EH (cell line): ENCODE measurements at places on chromosomes 6 and 20.
A peak's percentile ranks its signal among the peaks of the same experiment; 100 is the strongest.

GRCh38 chr6:81748994-81749393 lies 3.5 kb downstream of the TENT5A start:
- DNase-seq: peak; percentile 55

DNA sequence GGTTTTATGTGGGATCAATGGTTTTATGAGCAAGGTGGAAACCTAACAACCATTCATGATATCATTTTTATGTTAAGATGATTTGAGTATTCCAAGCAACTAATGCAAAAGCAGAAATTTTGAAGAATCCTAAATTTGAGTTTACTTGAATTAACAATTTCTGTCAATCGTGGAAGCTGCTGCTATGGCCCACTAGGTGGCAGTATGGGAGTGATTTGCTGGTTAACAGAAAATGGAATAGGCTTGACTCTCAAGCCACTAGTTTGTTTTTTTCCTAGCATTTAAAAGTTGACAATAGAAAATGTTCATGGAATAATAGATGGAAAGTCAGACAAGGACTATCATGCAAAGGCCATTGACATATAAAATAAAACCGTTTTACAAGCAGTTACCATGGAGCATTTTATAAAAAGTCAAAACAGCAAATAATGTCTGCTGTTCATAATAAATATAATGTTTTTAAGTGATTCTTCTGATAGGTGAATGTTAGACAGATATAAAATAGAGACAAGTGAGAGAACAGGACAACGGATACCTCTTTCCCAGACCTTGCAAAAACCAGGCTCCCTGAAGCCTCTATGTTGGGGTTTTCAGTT lies 43.0 kb upstream of the TMEM200A start:
- DNase-seq: peak; percentile 73

DNA sequence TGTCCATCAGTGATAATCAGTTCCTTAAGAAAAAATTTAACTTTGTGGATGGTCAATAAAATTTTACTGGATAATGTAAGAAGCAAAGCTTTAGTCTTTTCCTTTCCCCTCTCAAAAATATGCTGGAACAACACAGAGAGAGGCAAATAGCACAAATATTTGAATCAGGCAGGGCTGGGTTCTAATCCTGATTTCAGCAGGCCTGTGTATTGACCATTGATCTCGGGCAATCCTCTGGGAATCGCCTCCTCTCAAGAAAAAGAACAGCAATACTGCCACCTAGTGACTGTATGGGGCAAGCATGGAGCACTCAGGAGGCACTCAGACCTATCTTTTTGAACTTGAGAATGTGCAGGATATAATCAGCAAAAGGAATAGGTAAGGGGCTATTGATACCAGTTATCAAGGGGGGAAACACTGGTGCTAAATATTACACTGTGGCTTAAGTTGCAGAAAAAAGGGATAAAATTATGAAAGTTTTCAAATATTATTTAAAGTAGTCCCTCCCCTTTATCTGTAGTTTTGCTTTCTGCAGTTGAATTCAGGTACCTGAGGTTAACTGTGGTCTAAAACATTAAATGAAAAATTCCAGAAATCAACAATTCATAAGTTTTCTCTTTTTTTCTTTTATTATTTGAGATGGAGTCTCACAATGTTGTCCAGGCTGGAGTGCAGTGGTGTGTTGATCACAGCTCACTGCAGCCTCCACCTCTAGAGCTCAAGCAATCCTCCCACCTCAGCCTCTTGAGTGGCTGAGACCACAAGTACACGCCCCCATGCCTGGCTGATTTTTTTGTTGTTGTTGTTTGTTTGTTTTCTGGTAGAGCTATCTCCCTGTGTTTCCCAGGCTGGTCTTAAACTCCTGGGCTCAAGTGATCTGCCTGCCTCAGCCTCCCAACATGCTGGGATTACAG lies 91.8 kb upstream of the NHSL1 start:
- peak; percentile 76 for DNase-seq

DNA sequence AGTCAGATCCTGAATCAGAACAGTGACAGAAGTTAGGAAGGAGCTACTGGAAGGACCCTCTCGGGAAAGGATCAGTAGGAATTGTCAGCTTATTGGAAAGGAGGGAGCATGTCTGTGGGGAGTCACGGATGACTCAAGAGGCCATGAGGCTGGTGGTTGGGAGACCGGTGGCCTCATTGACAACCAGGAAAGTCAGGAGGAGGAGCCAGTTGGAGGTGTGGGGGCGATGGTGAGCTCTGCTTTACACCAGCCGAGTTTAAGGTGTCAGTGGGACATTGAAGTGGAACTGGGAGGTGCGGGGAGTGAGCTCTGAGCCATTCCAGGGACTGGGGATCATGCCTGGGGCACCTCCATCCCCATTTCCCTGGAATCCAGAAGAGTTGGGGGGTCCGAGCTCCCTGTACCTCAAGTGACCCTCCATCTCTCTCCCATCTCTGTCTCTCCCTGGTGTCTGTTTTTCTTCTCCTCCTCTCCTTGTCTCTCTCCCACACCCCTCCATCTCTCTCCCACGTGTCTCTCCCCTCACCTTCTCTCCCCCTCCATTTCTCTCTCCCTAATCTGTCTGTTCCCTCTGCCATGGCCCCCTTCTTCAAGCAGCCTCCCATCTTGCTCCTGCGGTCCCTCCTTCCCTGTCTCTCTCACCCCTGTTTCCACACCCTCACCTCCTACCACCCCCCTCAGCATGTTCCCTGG lies 14.3 kb upstream of the ZBTB9 start:
- no peak for DNase-seq

- no peak for DNase-seq
Observed at GRCh38 chr6:103183831-103184411, 1675.8 kb downstream of the HACE1 start.

GRCh38 chr20:24649787-24650490 lies 180.5 kb downstream of the SYNDIG1 start:
- peak; percentile 91 for DNase-seq

GRCh38 chr20:36109251-36109947 lies 45.1 kb upstream of the EPB41L1 start:
- peak; percentile 28 for DNase-seq

- DNase-seq: no peak
Observed at GRCh38 chr20:59571151-59571550, 33.2 kb upstream of the PHACTR3 start.

- no peak for DNase-seq
Observed at GRCh38 chr20:54366669-54367344, 108.6 kb upstream of the DOK5 start.

DNA sequence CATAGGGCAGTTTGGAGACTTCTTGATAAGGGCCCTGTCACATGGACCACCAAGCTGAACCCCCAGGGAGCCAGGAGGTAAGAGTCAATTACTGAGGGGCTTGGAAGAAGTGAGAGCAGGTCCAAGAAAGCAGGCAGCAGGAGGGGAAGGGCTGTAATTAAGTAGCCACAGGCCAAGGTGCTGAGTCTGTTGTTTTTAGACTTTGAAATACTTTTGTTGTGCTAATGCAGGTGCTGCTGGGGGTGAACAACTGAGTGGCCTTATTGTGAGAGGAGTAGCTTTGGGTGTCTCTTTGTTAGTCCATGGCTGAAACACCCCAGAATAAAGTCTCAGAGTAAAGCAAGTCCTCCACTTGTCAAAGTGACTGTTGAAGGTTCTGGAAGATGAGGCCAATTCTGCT lies 267.0 kb upstream of the SUPT3H start:
- DNase-seq: no peak

DNA sequence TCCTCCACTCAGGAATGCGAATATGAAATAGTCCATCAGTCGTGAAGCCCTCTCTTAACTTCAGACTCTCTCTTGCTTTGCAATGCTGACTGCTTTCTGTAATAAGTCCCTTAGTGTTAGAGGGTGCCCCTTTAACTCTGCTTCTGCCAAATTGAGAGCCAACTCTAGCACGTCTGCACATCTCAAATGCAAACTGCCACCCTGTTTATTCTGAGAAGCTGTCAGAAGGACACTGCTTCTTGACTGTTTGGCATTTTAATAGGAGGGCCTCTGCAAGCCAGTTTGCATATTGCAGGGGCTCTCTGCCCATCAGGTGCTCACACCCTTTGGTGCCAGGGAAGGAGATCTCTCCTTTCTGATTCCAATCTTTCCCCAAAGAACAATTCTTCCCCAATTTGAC lies 589.8 kb upstream of the CDH4 start:
- DNase-seq: no peak

DNA sequence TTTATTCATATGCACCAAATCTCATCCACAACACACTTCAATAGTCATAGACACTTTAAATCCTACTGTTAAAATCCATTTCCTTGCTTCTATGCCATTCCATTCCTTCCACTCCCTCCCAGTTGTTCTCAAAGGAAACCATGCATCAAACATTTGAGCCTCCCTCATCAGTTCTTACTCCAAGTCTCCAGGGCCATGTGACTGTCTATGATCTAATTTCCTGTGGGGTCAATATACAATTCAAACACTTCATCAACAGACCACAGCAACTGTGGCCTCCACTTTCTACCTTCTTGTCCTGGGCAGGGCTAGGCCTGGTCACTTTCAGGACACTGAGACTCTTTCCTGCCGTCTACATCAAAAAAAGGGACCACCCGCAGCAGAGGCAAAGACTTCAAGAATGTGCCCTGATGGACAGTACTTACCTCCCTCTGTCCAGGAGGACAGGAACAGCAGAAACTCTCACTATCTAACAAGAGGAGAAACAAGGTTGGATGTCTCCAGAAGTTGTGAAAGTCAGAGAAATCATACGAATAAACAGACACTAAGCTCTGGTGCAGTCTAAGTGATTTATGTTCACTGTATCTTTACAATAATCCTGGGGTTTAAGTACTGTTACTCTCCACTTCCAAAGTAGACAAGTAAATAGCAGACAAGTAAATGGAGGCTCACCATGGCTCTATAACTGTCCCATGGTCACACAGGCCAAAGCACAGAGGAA lies 160.2 kb downstream of the QRSL1 start:
- DNase-seq: no peak

DNA sequence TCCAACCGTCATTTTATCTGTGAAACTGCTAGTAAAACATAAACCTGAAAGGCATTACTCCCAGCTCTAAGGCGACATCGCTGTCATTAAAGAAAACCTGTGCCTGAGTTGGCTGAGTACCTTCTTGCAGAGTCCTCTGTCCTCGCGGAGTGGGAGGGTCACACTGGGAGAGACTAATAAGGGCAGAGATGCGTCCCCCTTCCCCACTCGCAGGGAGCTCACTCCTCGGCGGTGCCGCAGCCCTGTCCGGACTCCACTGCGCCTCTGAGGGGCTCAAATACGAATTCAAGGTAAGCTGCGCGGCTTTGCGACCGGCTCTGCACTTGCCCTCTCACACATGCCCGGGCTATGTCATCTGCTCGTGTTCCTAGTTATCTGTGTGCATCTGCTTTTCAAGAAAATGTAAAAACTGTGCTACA lies at the start of gene COL19A1:
Gene COL19A1 (plus strand): TSS at position 206 of the 419 bp plus-strand sequence. CDS start 13,012 bp downstream, outside the sequence.
- DNase-seq: no peak

DNA sequence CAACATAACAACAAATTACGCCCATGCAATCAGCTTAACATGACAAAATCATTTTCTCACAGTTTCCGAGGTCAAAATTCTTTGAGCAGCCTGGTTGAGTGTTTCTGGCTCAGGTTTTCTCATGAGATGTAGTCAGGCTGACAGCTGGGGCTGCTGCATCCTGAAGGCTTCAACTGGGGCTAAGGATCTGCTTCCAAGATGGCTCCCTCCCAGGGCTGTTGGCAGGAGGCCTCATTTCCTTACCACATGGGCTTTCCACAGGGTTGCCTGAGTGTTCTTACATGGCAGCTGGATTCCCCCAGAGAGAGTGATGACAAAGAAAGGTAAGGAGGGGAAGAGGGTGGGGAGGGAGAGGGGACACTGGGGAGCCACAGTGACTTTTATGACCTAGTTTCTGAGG lies 63.1 kb upstream of the NNAT start:
- DNase-seq: no peak

DNA sequence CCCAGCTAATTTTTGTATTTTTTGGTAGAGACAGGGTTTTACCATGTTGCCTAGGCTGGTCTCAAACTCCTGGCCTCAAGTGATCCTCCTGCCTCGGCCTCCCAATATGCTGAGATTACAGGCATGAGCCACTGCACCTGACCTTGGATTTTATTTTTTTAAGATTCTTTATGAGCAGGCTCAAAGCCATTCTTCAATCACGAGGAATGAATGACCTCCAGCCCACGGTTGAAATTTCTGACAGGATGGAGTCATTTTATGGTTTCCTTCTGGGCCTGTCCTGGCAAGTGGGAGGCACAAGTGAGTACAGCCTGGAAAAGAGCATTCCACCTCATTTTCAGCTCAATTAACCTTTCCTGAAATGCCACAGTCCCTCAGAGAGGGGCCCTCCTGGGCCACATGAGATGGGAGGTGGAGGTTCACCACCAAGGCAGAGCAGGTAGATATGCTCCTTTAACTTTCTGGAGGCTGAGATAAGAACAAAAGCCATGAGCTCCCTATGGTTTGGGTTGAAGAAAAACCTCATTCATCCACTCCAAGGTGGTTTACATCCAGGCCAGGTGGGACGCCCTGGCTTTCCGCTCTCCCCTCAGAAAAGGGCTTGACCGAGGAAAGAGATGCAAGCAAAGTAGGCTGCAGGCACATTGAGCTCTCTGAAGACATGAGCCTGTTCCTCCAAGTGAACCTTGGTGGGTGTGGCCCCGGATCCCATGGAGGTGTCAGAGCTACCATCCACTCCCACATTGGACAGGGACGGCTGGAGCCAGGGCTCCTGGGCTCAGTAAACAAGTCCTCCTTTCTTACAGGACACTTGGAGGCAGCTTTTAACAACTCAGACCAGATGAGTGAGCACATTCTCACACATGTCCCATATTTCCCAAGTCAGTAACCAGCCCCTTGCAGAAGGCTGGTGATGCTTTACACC lies 208.5 kb upstream of the SSTR4 start:
- no peak for DNase-seq

DNA sequence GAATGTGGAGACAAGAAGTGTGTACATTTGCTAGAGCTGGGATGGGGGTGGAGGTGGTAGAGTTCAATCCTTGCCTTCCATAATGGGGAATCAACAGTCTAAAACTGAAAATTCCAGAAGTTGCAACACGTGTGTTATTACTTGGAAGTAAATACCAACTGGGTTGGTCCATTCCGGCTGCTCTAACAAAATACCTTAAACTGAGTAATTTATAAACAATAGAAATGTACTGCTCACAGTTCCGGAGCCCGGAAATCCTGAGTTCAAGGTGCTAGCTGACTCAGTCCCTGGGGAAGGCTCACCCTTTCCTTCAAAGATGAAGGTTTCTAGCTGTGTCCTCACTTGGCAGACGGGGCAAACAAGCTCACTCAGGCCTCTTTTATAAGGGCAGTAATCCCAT lies 59.0 kb downstream of the RIN2 start:
- DNase-seq: peak; percentile 85

DNA sequence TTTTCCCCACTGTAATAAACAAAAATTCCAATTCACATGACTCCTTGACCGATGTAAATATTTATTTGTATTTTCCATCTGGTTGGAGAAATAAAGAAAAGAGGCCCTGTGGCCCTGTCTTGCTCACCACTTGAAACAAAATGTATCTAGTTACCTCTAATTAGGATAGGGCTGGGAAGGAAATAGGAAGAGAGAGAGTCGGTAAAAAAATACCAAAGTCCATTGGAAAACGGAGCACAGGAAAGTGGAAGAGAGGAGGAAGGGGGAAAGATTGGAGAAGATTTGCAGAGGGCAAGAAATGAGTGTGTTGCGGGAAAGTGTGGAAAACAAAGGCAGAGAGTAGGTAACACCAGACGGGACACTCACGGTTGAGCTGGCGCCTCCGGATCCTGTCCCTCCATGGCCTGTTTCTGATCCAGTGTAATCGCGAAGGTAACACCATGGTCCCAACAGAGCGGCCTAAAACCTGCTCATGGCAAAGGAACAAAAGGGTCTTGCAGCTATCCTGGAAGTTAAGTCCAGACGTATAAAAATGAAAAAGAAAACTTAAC lies 105.8 kb upstream of the RIPOR2 start:
- DNase-seq: no peak

GRCh38 chr20:56381501-56381900 lies 10.5 kb downstream of the AURKA start:
- DNase-seq: no peak

- DNase-seq: no peak
Observed at GRCh38 chr6:98039443-98039842, 756.4 kb upstream of the MMS22L start.
